Skin of body (tissue), 3 donors: ENCODE measurements at places on chromosomes 5 and 9. TPM values are rescaled to one million over a fixed set of nuclear protein-coding genes. Genes with fewer than 3 reads are reported as not detected.

Gene GARIN3
- total RNA-seq = not detected

Gene TNC
- total RNA-seq = 43.4 TPM

Gene EQTN
- total RNA-seq = 1.4 TPM

Gene PCDHGA12
- 3.9 TPM for total RNA-seq

Gene ARID3C
- total RNA-seq = not detected

Gene SLC9A3
- total RNA-seq = 1.5 TPM

Gene FGFR4
- total RNA-seq = 6.4 TPM

Gene DNM1
- total RNA-seq = 58.4 TPM

Gene CTNNA1
- total RNA-seq = 262 TPM

Gene UAP1L1
- total RNA-seq = 5.4 TPM

Gene CCIN
- total RNA-seq = 0.89 TPM

Gene NR2F1
- total RNA-seq = 4.8 TPM

Gene KCNIP1
- 2.5 TPM for total RNA-seq

Gene SHOC1
- 0.79 TPM for total RNA-seq

Gene CMBL
- total RNA-seq = 16.9 TPM

Gene SPATA31D4
- total RNA-seq = not detected
